NCI-H524 treated with DMSO at 0.1 percent for 48 hours (cell line): ENCODE measurements at places on chromosomes 1 and 21.

GRCh38 chr1:244502630-244503029 lies 41.6 kb downstream of the CATSPERE start:
- no peak for DNase-seq

DNA sequence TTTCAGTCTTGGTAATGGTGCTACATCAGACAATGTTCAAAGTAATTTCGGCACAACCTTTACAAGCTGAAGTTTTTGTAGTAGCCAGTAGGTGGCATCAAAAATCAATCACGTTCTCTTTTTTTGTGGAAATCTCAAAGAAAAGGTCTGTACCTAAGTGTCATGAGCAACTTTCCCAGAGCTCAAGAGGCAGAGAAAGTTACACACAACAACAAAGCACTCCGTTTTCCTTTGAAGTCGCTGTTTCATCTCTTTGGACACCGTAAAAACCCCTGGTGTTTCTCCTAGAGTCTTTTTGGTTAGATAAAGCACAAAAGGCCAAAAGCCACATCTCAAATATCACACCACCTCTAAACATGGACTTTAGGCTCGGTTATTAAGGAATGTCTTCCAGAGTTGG lies 131.6 kb downstream of the LHX8 start:
- no peak for DNase-seq

GRCh38 chr1:30321246-30321910 lies 402.0 kb downstream of the MATN1 start:
- no peak for DNase-seq

GRCh38 chr1:38929476-38929875 lies 12.2 kb downstream of the RHBDL2 start:
- DNase-seq: no peak

GRCh38 chr1:192805832-192806323 lies 3.0 kb upstream of the RGS2 start:
- DNase-seq: no peak

DNA sequence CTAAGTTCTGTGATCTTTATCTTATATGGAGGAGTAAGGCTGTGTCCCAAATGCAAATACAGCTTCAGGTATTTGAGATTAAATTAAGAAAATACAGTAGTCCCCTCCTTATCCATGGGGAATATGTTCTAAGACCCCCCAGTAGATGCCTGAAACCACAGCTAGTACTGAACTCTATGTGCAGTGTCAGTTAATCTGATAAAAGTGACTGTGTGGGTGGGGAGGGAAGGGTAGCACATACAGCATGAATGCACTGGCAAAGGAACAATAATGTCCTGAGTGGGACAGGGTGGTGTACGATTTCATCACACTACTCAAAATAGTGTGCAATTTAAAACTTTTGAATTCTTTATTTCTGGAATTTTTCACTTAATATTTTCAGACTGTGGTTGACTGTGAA lies 83.1 kb downstream of the HS2ST1 start:
- no peak for DNase-seq

DNA sequence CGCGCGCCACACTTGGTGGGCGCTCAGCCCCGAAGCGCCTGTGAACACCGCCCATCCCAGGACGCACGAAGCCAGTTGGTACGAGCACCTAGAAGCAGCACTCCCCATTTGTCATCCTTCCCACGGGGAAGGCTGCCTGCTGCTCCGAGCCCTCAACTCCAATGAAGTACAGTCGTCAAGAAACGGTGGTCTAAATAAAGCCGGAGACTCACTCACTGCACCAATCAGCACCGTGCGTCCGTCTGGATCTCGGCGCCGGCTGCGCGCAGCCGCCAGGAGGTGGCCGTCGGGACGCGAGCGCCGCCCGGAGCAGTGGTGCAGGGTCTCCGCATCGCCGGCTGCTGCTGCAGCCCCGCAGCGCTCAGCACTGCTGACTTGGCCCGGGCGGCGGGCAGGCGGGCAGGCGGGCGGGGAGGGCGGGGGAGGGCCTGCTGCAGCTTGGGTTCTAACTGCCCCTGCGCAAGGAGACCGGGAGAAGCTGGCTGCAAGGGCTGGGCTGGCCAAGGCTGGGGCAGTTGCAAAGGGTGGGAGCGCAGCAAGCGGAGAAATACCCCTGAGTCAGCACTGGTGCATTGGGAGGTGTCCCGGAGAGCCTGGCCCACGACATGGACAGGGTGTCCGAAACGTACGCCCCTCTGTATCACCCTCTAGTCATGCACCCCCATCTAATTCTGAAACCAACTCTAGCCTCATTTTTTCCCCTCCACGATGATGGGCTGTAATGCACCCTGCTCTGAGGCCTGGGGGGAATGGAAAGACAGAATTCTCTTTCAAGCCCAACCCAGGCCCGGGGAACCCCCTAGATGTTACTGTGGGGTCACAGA lies 35.8 kb upstream of the H6PD start:
- DNase-seq: peak; percentile 23

- DNase-seq: no peak
These were observed 136.2 kb downstream of the ZC3H11B start for GRCh38 chr1:219476716-219477115.

DNA sequence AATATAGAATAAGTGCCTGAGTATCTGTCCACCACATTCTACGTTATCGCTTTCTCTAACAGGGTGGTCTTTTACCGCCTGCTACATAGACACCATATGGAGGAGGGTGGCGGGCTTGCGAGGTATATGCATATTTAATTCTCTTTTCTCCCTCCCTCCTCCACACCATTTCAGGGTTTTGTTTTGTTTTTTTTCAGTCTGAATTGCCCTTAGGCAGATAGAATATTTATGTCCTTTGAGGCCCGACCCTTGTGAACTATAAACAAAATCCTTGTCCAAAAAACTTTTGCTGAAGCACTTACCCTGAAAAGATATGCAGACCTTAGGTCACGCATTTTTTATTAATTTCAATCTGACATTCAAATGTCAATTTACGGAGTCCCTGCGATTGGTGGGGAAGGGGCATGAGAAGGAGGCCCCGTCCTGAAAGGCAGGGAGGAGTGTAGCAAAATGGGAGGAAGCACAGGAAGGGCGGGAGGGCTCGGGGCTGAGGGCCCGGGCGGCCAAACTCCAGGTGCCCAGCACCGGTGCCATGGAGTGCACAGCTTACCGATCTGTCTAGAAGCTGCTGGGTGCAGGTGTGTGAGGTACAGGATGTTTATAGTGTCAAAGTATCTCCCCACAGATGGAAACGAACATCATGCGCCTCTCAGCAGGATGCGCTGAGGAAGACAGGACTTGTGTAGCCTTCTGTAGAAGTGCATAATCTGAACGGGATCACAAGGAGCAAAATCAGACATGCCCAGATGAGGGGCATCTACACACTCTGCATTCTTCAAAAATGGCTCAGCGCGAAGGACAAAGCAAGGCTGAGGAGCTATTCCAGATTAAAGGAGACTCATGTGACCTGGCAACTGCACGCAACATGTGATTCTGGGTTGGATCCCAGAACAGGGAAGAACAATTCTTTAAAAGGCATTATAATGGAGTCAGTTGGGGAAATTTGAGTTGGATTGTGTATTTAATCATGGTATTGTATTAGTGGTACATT lies 68.8 kb upstream of the LYST start:
- no peak for DNase-seq

DNA sequence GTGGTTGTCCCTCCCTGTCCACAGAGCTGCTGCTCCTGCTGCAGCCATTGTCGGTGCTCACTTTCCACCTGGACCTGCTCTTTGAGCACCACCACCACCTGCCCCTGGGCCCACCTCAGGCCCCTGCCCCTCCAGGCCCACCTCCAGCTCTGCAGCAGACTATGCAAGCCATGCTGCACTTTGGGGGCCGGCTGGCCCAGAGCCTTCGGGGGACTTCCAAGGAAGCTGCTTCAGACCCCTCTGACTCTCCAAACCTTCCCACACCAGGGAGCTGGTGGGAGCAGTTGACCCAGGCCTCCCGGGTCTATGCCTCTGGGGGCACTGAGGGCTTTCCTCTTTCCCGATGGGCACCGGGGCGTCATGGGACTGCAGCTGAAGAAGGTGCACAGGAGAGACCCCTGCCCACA lies 5.9 kb downstream of the RUSC1 start:
- no peak for DNase-seq

DNA sequence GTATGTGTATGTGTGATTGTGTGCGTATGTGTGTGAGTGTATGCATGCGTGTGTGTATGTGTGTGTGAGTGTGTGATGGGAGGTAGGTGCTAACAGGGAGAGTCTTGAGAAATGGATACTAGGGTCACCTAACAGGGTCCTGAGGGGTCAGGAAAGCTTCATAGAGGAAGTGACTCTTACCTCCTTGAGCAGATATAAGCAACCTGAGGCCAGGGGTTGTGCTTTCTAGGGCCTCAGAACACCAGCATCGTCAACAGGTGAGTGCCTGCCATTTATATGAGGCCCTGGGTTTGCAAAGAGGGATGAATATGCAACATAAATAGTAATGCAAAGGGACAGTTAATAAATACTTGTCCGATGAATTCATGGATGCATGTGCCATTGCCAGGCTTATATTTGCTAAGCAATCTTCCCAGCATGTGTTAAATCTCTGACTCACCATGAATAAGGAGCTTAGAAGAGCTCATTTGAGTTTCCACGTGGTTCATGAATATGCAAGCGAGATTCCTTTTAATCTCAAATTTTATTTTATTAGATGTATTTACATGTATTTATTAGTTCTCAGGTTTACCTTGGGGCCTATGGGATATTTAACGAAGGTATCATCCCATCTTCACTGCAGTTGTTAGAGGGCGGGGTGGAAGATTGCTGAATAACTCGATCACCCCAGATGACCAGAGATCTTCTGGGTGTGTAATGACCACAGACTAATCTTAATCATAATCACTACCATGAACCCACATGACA lies 438.3 kb downstream of the CAMTA1 start:
- no peak for DNase-seq

DNA sequence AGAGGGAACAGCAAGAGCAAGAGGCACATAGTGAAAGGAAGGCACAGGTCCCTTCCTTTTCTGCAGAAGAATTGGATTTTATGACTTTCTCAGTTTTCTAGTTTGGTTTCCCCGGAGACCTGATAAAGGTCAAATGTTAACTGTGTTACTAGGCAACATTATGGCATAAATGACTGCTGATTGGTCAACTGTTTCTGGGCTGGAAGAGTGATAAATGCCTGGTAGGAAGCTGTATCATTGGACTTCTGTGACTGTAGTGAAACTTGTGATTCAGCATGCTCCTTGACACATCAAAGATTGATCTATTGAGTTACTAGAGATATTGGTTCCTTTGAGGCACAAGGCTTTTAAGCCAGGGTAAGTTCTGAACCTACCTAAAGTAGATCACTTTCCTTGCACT lies 55.7 kb downstream of the LRRC8C start:
- DNase-seq: no peak

GRCh38 chr1:36968730-36969129 lies 65.6 kb downstream of the GRIK3 start:
- DNase-seq: peak; percentile 93

DNA sequence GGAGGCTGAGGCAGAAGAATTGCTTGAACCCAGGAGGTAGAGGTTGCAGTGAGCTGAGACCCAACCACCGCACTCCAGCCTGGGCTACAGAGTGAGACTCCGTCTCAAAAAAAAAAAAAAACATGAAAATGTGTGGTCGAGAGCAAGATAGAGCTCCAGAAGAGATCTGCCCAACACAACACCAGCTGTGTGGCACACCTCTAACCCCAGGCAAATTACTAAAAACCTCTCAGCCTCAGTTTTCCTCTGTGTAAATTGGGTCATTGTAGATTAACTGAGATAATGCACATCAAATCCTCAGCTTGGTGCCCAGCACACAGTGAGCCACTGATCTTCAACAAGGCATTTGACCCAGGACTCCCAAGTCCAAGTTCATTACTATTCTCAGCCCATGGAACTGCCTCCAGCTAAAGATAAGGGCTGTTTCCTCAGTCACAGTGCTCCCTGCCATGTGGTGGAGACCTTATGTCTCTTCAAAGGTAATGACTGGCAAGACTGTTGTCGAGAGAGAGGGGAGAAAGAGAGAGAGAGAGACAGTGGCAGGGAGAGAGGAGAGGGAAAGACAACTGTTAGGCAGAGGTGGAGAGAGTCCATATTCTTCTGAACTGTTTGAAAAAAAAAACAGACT lies 58.1 kb downstream of the PTP4A2 start:
- no peak for DNase-seq

DNA sequence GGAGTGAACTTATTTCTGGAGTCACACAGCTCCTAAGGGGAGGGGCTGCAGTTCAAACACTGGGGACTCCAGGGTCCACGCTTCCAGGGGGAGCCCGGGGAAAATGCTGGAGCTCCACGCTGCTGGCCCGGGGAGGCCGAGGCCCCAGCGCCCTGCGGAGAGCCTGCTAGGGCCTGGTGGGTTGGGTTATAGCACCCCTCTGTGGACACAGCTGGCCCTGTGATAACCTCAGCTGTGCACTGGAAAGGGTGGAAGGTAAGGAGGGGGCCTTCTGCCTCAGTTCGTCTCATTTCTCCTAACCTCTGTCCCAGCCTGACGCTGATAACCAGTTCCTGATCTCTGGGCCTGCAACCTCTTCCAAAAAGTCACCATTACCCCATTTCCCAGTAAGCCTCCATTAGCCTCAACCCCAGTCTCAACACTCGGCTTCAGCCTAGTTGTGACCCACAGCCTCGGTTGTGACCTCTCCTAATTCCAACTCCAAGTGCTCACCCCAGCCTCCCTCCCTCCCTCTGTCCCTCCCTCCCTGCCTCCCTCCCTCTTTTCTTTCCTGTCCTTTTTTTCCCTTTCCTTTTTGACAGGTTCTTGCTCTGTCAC lies 7.1 kb downstream of the NBL1 start:
- DNase-seq: no peak

- no peak for DNase-seq
These were observed 4.7 kb downstream of the C1orf35 start for GRCh38 chr1:228098323-228098931.

- DNase-seq: no peak
These were observed 9.6 kb downstream of the CAPN2 start for GRCh38 chr1:223721658-223722607.

DNA sequence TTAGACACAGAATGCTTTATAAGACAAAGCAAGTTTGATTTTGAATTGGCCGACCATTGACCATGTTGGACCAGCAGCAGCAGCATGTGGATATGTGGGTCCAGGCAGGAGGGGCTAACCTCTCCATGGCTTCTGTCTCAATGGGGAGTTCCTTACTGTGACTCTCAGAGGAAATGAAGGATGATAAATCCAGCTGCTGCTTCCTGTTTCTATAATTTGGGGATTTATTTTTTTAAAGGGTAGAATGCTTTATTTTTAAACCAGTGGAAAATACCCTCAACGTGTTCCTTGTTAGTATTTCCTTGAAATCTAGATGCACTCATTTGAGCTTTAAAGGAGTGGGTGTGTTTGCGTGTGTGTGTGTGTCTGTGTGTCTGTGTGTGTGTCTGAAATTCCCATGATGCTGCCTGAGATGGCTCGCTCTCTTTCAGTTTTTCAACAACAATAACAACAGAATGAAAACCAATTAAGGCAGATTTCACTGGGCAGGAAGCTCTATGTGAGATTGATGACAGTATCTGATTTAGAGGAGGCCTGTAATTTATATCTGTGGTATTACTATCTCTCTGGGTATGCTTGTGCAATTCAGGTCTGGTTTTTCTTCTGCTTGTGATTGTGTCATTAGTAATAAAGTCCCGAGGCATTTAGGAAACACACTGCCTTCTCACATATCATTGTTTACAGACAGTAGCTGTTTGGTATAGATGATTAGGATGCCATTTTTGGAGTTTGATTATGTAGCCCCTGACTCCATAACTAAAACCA lies 86.1 kb upstream of the ZNF326 start:
- no peak for DNase-seq
